ENCODE measurements at places on chromosomes 7 and 10.

DNA sequence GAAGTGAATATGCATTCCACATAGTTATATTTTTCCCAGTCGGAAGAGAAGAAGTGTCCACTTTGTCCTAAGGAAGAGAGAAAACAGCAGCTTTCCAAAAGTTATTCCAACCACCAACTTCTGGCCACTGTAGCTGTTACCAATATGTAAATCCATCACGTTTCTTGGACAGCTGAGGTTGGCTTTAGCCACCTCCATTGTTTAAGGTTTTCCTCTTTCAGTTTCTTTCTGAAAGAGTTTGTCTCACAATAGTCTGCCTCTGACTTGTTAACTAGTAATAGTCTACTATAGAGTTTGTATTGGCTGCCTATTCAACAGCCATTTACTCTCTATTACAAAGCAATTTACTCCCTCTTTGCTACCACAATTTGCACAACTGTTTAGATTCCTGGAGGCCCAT lies 457.6 kb upstream of the LRRN3 start:
- DNase-seq: no peak

DNA sequence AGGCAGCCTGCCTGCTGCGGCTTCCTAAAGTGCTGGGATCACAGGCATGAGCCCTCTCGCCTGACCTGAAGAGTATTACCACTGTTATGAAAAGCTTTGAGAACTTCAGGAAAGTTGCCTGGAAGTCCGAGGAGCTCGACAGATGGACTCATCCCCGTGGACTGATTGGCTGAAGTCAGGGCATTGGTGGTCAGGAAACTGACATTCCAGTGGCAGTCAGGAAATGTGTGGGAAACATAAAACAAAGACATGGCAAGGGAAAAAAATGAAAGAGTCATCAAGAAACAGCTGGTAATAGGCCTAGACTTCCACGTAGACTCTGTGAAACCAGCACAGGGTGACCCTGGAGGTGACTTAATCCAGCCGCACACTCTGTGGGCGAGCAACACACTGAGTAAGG lies 123.3 kb downstream of the CDH23 start:
- DNase-seq: no peak

- DNase-seq: peak; percentile 54
Measured at GRCh38 chr10:79243181-79244067, 103.8 kb upstream of the PPIF start.

- no peak for DNase-seq
Measured at GRCh38 chr10:72746426-72747363, 54.8 kb downstream of the MCU start.

- DNase-seq: no peak
Measured at GRCh38 chr10:35961501-35961900, 319.4 kb upstream of the FZD8 start.

Data from stimulated activated CD8-positive, alpha-beta memory T cell treated with anti-CD3 and anti-CD28 coated beads, Interleukin-15, amount 100 ng/mL, for 48 hours (primary cell).